ENCODE measurements at places on chromosomes 6 and 20.
A peak's percentile ranks its signal among the peaks of the same experiment; 100 is the strongest.

GRCh38 chr6:36605143-36605542, 11.0 kb downstream of the SRSF3 start:
- no peak for DNase-seq

- no peak for DNase-seq
Observed at GRCh38 chr6:150567380-150567779, 32.3 kb upstream of the PLEKHG1 start.

DNA sequence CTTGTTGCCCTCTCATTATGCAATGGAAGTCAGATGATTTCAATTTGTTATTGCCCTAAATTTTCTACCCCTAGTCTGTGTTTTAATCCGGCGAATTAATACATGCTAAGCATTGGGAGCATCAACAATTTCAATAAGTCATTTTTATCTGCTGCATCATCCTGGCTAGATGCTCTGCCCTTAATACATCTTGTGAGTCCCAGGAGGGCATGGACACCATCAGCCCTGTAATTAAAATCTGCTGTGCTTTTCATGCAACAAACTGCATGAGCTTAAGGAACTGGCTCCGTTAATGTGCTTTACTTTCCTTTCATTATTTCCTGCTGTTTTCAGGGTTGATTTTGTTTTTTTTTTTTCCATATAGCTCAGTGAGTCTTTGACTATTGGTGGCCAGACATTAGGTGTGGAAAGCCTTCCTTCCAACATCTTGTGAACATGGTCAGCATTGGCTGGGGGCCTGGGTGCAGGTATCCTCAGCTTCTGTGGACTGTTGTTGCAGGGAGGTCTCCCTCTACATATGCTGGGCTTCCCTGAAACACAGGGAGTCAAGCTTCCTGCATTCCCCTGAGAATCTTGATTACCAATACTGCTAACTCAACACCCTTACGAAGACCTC, 8.5 kb upstream of the PBOV1 start:
- no peak for DNase-seq

DNA sequence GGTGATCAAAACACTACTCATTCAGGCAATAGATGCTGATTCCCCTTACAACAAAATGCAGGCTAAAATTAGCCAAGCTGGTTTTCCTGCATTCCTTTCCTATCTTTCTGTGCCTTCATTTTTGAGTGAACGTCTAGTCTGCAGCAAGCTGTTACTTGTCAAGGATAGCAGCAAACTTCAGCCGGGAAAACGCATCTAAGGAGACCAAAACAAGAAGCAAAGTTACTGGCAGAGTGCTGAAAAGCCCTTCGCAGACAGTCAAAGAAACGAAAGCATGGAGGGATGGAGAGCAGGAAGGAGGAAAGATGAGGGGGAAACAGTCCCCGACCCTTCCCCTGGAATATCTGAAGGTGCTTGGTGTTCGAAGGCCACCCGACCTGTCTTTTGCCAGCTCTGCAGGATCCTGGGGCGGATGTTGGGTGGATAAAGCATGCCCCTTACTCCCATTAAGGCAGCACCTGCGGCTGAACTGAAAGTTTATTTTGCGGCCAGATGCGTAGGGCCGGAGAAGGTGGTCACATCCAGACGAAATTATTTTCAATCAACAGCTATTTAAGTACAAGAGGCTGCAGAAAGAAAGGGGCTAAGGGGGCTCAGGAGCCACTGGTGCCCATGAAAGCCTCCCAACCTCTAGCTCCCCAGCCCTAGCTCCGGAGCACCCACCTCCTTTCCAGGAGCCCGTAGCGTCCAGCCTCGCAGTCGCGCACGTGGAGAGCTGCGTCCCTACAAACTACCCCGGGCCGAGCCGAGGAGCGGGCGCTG, 538 bp downstream of the FERMT1 start:
- no peak for DNase-seq

DNA sequence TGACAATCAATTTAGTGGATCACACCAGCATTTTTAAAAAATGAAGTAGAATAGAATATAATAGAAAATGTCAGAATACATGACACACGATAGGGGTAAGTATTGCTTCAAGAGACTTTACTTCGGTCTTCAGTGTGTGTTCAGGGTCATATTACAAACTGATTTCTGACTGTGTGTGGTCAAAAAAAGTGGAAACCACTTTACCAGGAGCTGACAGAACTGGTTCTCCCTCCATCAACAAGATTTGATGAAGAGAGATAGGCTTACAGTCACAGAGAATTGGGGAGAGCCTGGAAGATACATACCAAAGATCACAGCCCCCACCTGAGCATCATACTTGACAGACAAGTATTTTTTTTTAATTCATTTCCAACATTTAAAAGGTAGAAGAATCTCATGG, 21.7 kb downstream of the ARMC2 start:
- DNase-seq: no peak

DNA sequence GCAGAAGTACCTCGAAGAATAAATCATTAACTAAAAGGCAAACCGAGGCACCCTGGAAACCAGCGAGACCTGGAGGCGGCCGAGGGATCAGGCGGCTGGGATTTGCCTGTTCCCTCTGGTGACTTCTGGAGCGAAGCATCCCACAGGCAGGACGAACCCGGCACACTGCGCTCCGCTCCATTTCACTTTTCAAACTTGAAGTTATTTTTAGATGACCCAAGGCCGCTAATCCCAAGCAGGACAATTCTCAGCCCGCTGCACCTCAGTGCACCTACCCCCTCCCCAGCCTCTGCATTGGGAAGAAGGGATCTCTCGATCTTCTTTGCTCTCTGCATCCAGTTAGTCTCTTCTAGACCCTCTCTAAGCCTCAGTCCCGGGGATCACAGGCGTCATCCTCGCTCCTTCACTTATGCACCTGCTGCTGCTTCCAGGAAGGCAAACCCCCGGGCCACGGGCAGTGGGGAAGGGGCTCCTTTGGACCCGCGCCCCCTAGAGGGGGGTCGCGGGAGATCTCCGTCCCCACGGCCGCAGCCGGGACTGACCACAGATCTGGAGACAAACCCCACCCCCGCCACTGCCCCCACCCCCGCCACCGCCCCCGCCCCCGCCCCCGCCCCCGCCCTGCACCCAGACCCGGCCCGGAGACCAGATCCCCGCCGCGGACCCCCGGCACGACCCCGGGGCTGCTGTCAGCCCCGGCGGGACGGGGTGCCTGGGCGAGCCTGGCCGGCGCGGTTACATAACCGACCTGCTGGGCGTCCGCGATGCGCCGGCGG, 636 bp downstream of the RCAN2 start:
- DNase-seq: no peak

DNA sequence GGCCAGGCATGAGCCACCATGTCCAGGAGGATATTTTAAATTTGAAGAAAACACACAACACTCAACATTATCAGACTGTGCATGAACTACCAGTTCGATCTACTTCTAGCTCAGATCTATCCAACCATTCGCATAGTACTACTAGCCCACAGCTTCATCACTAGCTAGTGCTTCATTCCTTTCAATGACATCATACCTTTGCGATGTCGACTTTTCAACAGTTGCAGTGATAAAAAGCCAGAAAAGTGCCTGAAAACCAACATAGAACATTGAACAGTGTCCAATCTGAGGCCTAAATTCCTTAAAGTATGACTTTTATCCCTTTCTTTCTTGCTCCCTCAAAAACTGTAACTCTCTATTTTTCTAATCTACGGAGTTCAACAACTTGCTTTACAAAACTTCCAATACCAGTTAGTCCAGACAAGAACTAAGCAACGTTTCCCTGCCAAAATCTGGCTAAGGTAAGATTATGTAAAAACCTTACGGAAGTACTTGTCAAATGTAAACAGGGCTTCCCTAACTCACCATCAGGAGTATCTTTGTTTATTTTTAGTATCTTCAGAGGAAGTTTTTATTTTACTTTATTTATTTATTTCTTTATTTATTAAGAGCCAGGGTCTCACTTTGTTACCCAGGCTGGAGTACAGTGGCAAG, 434.0 kb upstream of the JARID2 start:
- no peak for DNase-seq

GRCh38 chr6:37840143-37840939, 20.8 kb downstream of the ZFAND3 start:
- DNase-seq: no peak

DNA sequence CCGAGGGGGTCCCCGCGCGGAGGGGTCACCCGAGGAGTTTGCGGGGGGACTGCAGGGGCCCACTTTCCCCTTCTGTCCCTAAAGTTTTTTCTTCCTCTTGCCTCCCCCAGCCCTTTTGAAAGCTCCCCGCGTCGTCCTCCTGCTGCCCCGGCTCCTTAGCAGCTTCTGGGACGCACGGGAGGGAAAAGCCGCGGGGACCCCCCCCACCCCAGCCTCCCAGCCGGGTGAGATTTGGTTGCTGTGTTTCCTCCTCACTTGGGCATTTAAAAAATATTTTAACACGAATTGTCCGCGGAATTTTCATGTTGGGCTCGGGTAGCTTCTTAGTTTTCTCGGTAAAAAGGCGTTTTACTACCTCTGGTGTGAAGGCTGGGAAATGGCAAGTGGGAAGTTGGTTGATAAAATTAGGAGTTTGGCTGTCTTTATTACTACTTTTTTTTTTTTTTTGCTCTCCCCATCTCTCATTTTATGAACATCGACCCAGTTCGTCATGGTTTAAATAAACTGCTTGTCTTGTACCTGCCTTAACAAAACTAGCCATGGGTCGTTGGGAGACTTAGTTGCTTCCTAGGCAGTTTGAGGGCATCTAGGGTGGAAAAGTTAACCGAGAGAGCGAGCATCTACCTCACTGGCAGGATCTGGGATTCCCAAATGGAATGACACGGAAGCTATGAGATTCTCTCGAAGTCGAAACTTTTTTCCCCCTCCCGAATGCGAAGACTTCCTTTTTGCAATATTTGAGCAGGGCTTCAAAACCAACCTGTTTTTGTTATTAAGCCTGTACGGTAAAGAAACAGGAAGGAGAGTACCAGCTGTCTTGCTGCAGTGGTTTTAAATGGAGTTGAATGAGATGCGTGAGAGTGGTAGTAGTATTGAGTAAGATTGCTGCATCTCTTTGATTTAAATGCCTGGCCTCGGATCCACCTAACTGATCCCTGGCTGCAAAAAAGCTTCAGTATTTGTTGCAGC, 868 bp downstream of the NCOA3 start:
- peak; percentile 63 for DNase-seq

- DNase-seq: no peak
Observed at GRCh38 chr20:62530643-62531032, 54.8 kb upstream of the GATA5 start.

- no peak for DNase-seq
Observed at GRCh38 chr20:51831866-51832265, 29.5 kb upstream of the SALL4 start.

- DNase-seq: no peak
Observed at GRCh38 chr6:153595903-153596302, 443.1 kb upstream of the OPRM1 start.

DNA sequence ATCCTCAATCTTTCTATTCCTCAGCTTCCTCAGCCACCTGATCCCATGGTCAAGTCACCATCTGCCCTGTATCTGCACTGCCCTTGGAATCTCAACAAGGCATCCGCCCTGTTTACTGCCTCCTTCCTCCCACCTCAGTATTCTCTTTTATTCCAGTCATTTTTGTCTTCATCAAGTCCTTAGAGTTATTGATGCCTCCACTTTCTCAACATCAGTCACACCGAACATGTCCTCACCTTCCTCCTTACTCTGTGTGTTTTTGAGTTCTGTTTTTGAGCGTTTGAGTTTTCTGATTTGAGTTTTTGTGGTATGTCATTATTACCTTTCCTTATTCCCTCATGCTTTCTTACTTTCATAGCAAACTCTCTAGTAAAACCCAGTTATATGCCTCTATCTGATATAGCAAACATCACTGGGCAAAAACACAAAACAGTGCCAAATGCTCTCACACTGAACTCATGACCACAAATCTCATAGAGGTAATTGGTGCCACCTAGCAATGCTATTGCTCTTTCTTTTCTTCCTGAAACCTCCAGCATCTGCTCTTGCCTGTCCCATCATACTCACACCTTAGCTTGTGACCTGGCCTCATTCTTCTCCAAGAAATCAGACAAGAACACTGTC, 11.8 kb upstream of the GNRH2 start:
- DNase-seq: no peak

DNA sequence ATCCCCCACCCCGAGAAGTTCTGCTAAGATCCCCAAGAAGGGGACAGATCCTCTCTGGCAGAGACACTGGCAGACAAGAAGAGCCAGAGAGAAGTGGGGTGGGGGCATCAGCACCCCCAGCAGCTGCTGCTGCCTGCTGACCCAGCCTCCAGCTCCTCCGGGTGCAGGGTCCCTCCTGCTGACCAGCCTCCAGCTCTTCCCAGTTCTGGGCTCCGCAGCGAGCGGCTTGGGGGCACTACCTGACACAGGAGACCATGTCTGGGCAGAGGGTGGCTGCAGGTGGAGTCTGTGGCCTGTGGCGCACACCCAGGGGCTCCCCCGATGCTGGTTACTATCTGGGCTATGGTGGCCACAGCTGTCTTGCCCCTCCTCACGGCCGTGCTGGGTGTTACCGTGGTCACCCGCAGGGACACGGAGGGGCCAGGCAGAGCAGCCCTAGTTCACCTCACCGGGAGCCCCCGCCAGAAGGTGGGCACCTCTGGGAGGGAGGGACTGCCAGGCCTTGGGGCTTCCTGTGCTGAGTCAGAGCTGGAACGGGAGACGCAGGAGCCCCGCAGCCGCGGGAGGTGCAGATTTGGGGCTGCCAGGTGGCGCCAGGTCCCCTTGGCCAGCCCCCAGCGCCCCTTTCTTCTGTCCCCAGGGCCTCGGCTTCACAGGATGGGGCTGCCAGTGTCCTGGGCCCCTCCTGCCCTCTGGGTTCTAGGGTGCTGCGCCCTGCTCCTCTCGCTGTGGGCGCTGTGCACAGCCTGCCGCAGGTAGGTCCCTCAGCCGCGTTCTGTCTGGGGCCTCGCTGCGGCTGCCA, 630 bp downstream of the LIME1 start:
- DNase-seq: peak; percentile 63

GRCh38 chr6:155939253-155939652, 483.6 kb upstream of the NOX3 start:
- no peak for DNase-seq

DNA sequence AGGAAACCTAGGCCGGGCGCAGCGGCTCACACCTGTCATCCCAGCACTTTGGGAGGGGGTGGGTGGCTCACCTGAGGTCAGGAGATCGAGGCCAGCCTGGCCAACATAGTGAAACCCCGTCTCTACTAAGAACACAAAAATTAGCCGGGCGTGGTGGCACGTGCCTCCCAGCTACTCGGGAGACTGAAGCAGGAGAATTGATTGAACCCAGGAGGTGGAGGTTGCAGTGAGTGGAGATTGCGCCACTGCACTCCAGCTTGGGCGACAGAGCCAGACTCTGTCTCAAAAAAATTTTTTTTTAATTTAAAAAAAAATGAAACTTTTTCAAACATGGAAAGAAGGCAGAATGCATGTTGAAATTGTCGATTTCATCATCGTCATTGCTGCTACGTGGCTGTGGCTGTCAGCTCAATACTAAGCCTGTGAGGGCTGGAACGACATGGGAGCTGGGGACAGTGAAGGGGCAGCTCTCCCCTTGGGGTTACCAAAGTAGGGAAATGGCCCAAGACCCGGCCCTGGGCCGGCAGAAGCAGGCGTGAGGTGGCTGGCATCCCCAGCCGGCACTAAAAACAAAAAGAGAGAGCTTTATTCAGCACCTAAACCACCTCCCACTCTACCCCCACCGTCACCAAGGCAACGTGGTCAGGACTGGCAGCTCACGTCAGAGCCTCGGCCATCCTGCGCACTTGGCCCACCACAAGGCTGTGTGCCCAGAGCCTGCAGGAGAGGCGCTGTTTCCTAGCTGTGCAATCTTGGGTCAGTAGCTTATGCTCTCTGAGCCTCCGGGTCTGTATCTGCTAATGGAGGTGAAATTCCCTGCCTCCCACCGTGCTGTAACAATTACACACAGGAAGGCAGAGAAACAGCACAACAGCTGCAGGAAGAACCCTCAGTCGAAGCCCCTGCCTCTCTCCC, 30.8 kb downstream of the AGPAT4 start:
- peak; percentile 55 for DNase-seq
